ENCODE measurements at places on chromosomes 6 and 20.

DNA sequence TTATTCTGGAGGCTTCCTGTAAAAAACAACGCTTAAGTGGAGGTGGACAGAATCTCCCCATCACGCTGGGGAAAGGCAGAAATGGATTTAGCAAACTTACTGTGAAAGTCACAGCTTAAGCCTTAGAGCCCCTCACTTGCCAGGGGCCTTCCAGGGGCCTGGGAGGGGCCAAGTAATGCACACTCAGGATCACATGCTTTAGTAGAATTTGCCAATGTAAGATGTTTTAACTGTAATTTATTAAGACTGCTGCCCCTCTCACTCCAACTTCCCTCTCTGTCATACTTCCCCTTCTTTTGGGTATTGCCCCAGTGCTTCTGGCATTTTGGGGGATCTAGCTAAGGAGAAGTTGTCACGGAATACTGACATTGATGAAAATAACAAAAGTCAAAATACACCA lies 12.6 kb upstream of the ADA start:
- peak; percentile 18 for DNase-seq

GRCh38 chr20:49285813-49286494 lies 8.1 kb upstream of the ZNFX1 start:
- no peak for DNase-seq

DNA sequence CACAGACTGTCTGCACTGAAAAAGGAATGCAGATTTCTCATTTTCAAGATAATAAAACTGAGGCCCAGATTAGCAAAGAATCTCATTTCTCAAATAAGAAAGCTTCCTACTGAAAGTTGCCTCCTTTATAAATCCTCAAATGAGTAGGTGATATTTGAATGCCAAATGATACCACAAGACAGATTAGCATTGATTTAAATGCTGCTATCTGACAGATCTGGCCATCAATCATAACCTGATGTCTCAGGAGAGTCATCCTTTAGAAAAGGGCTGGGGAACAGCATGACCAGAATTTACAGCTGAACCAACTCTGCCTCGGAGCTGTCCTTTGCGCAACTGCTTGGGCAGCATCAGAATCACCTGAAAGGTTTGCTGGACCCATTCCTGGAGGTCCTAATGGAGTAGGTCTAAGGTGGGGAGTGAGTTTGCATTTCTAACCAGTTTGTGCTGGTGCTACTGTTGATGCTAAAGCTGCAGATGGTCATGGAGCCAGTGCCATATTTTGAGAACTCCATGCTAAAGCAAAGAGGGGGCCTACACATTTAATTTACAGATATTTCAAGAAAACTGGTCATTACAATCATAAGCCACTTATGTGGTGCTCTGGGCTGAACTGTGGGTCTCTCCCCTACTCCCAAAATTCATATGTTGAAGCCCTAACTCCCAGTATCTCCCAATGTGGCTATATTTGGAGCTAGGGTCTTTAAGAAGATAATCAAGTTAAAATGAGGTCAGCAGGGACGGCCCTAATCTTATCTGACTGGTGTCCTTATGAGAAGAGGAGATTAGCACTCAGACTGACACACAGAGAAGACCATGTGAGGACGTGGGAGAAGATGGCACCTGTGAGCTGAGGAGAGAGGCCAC lies 295.5 kb upstream of the JARID2 start:
- no peak for DNase-seq

DNA sequence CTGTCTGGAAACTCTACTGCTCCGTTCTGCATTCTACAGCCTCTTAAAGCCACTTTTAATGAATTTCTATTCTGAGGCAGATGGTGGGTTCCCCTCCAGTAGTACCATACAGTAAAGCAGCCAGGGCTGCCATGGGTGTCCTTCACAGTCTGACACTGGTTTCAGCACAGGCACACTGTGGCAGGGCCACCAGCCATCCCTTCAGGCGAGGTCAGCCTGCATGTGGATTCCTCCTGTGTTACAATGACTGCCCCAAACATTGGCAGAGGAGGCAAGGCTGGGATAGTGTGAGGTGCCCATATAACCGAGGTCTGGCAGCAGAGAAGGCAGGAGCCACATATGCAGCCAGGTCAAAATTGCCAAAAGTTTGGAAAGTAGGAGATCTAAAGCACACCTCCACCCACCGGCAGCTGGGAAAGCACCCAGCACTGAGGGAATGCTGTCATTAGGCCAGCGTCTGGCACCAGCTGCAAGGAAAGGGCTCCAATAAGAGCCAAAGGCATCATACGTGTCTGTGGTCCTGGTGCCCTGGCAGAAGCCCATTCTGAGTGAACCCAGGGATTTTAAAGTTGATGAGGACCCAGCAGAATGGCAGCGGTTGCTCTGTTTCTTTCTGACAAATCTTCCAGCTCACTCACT lies 24.0 kb downstream of the STK35 start:
- DNase-seq = no peak

GRCh38 chr6:20954315-20954714 lies 420.1 kb downstream of the CDKAL1 start:
- no peak for DNase-seq

- DNase-seq = no peak
These were observed 79.3 kb upstream of the NAA20 start for GRCh38 chr20:19937651-19938420.
